Caki2 (cell line): ENCODE measurements at places on chromosomes 4 and X. TPM values are rescaled to one million over a fixed set of nuclear protein-coding genes. Genes with fewer than 3 reads are reported as not detected.

- no peak for DNase-seq
Observed at GRCh38 chrX:107716118-107716684, 59.4 kb downstream of the TSC22D3 start.

CT45A1 gene
- not detected in 2 replicates for total RNA-seq

DNA sequence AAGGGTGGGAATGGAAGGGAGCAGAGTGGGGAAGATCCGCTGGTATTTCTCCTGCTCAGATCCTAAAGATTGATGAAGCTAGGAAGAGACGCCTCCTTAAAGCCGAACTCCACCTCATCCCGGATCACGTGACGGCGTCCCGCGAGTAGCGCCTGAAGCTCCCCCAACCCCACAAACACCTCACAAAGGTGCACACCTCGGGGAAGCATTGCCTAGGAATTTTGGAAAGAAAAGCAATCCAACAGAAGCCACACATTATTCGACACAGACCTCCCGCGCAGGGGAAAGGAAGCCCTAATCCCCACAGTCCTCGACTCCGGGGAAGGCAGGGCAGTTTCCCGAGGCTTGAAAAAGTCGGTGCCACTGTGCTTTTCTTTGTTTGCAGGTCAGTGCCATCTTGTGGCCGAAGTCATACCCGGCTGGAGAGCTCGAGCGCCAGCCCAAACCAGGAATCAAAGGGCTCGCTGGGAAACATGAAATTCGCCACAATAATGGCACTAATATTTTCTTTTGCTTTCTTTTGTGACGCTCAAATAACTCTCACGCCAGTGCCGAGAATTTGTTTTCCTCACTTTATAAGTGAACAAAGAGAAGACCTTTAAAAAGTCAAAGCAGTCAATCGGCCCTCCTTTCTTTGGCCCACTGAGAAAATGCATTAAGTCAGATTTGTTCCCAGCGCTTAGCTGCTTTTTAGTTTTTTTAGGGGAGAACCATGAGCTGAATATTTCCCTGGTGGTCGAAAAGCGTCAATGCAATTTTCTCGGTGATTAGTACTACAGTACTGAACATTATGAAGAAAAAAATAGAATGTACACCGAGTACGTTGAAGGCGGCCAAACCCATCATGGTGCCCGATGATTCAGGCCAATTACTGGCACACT, at the start of gene NPY1R:
NPY1R (minus strand) TSS at position 71 of the 881 bp plus-strand sequence. CDS start 6,042 bp downstream, outside the sequence.
- peak; percentile 88 for DNase-seq

DNA sequence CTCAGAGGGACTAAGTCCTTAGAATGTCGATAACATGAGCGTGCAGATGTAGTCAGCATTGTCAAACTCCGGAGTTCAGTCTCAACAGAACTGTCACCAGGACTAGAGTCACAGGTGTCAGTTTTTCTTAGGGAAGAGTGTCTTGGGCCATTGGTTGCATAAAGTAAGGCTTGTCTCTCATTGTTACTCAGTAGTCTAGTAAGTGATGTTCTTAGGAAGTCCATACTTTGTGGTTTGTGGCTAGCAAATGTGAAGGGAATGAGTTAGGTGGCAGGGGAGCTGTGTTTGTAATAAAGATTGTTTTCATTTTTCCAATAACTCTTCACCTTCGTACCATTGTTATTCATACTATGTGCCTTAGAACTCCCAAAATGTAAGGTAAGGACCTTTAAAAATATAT, 119.6 kb downstream of the AFF2 start:
- DNase-seq, result no peak

ADGRG4 gene
- not detected in 2 replicates for total RNA-seq

BEND4 gene
- not detected in 2 replicates for total RNA-seq

ASB9 gene
- 29.8 and 44.6 TPM in 2 replicates for total RNA-seq

ADAMTS3 gene
- total RNA-seq, result 2.2 and 2.7 TPM in 2 replicates

EPGN gene
- total RNA-seq, result 0.81 TPM in 1 of 2 replicates, not detected in the other

GRCh38 chr4:10898072-10898471, 213.5 kb upstream of the CLNK start:
- DNase-seq, result peak; percentile 4
